Astrocyte of the cerebellum (primary cell): ENCODE measurements at places on chromosomes 2 and 18.

DNA sequence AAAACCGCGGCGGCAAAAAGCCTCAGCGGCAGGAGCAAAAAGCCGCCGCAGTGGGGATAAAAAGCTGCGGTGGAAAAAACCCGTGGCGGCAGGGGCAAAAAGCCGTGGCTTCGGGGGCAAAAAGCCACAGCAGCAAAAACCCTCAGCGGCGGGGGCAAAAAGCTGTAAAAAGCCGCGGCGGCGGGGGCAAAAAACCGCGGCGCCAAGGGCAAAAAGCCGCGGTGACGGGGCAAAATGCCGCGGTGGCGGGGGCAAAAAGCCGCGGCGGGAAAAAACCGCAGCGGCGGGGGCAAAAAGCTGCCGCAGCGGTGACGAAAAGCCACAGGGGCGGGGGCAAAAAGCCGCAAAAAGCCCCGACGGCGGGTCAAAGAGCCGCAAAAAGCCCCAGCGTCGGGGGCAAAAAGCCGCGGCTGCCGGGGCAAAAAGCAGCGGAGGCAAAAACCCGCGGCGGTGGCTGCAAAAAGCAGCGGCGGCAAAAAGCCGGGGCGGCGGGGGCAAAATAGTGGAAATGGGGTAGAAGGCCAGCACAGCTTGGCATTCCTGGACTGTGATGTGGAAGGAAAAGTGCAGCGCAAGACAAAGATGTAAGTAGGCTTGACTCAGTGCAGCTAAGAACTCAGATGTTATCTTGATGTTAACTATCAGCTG, 151.8 kb downstream of the ANKRD30BL start:
- no peak for DNase-seq

- no peak for DNase-seq
Observed at GRCh38 chr18:53946594-53946993, 277.9 kb downstream of the MBD2 start.

DNA sequence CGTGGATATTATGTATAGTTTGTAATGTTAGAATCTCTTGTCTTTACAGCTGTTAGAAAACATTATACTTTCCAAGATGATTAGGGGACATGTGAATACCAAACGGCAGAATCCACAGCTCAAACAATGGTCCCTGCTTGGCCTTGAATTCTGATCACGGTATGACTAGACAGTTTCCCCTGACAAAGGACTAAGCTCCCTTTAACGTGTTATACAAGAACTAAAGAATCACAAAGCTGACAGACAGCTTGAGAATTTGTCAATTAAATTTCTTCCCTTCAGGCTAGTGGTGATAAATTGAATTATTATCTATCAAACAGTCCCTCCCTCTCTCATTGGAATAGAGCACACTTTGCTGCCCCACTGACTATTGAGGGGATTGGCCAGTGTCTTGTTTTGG, 359.2 kb upstream of the ID2 start:
- no peak for DNase-seq

DNA sequence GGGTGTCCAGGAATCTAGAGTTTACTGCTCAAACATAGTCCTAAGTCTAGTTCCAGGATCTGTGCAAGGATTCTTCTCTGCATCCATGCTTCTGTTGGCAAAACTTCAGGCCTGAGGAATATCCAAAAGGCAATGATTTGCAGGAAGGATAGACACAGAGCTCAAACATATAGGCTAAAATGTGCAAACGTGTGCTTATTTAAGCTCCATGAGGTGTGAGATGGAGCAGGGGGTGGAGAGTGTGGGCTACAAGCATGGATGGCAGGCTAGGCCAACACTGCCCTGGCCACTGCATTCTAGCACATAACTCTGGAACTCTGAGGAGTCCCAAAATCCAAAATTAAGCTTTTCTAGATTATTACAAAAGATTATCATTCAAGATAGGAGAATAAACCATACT, 301.1 kb downstream of the PAX3 start:
- no peak for DNase-seq

GRCh38 chr18:49704334-49704733, 109.0 kb downstream of the ACAA2 start:
- no peak for DNase-seq

DNA sequence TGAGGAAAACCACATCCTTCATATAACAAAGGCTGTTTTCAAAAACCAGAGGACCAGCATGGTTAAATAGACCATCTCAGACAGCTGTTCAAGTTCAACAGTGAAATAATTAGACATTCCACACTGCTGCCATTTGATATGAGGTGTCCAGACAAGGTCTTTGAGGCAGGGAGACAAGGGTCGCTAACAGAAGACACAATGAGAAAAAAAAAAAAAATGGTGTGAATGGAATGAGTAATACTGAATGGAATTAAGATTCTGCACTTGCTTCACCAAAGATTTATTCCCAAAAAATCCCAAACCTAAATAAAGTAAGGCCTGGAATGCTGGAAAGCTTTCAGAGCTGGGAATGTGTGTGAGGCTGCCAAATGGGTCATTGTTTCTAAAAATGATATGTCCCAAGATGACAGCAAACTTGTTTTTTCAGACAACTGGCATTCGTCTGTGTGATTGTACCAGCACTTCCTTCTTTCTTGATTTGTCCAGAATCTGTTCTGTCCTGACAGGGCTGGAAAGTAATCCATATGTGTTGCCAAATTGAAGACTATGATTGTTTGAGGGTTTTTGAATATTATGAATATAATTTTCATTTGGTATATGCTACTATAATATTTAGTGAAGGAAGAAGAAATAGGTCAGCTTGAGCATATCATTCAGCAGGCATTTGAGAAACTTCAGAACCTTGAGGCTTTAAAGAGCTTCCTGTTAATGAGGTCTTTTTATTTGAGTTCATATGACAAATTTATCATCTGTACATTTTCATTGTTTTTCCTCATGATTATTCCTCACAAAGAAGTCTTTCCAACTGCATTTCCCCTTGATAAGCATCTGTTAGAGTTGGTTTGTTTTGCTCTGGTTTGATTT, 85.2 kb upstream of the ITGA4 start:
- peak; percentile 43 for DNase-seq

GRCh38 chr2:187942876-187943275, 348.8 kb upstream of the GULP1 start:
- no peak for DNase-seq

DNA sequence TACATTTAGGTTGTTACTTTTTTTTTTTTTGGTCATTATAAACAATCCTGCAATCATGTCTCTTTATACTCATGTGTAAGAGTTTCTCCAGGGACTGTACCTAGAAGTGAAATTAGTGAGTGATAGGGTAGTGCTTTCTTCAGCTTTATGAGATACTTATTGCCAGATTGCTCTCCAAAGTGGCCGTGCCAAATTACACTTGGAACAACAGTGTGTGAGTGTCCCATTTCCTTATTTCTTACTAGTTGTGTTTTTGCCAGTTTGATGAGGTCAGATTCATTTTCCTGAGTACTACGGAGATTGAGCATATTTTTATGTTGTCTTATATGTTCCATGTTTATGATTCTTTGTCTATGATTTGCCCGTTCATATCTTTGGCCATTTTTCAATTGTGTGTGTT, 39.2 kb downstream of the GALNT1 start:
- DNase-seq: no peak

DNA sequence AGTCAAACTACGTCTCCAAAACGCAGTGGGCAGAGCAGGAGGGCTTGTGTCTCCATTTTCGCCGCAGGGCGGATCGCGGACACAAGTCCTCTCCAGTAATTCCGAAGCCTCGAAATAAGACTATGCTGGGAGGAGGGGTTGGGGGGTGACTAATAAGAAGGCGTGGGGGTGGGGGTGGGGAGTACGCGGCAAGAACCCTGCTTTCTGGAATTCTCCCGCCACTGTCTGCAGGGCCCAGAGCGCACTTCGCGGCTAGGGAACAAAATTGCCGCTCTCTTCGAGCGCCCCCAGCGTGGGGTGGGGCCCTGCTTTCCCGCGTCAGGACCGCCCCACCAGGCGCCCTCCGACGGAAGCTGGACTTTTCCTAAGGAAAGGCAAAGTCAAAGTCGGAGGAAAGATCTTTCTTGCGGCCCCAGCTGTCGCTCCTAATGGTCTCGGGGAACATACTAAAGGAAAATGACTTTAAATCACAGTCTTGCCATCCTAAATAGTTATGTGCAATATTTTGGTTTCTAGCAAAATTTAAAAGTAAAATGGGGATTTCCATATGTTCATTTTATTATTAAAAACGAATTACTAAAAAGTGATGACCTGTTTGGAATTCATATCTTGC, 11.9 kb downstream of the NR4A2 start:
- DNase-seq: no peak

DNA sequence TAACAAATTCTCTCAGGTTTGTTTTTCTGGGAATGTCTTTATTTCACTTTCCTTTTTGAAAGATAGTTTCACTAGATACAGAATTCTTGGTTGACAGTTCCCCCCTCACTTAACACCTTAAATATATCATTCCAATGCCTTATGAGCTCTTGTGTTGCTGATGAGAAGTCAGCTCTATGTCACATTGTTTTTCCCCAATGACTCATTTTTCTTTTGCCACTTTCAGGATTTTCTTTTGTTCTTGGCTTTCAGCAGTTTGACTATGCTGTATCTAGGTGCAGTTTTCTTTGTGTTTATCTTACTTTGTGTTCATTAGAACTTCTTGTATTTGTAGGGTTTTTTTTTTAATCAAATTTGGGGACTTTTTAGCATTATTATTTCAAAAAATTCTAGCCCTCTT, 5.6 kb upstream of the RALBP1 start:
- DNase-seq: no peak

- no peak for DNase-seq
Observed at GRCh38 chr2:225270053-225270452, 129.5 kb upstream of the NYAP2 start.

GRCh38 chr2:26432859-26433258, 31.1 kb downstream of the DRC1 start:
- DNase-seq: no peak

DNA sequence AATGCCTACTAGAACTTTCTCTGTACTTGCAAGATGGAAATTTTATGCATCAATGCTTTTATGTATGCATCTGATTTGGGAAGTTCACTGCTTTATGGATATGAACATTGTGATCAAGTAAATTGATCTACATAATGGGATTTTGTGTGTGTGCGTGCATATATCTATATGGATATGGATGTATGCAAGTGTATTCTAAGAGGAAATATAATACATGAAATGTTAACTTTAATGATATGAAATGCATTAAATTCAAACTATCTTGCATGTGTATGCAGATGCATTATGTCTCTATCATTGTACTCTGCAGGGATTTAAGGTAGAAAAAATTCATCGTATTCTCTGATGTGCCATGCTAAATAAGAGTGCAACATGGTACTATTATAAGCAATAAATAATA, 1855.4 kb upstream of the PIK3C3 start:
- DNase-seq: no peak

GRCh38 chr2:23400703-23401102, 15.7 kb downstream of the KLHL29 start:
- DNase-seq: no peak

- DNase-seq: no peak
Observed at GRCh38 chr2:210267698-210268097, 42.5 kb upstream of the ACADL start.

DNA sequence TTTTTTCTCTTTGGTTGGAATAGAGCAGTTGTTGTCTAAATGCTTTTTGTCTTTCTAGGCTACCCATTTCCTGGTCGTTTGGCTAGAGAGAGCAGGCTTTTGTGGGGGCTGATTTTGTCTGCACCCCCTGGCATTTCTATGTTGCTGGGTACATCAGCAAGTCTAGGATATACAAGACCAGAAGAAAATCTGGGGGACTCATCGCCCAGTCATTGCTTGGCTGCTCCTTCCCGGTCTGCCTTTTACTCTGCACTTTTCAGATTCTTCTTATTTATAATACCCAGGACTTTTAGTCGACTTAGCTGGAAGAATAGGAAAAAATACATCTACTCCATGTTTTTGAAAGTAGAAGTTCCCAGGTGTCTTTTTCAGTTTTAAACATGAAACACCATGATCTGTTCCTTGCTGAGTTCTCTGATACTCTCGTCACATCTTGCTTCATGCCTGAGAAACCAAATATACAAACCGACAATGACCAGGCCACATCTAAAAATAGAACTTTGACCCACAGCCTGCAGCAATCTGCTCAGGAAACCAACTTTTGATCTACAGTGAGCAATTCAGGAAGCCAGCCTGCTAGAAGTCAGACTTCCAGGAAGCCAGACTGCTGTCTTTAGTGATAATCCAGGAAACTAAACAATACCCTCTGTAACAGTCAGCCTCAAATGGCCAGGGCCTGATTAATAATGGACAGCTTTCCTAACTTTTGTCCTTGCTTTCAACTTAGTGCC, 163.8 kb upstream of the MEX3C start:
- no peak for DNase-seq

DNA sequence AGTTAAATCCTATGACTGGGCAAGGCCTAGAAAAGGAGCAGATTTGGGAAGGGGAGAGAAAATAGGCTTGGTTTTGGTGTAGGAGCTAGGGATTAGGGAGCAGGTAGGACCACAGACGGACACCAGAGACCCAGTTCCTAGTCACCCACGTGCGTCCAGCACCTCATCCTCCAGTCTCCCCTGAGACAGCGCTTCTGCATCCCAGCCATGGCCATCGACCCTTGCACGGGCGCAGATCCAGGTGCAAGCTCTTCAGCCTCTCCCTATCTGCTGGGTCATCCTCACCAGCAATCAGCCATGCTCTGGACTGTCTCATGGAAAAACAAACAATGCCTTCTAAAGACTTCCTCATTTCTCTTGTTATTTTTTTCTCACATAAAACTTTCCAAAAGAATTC, 246.8 kb upstream of the RAB6C start:
- no peak for DNase-seq

DNA sequence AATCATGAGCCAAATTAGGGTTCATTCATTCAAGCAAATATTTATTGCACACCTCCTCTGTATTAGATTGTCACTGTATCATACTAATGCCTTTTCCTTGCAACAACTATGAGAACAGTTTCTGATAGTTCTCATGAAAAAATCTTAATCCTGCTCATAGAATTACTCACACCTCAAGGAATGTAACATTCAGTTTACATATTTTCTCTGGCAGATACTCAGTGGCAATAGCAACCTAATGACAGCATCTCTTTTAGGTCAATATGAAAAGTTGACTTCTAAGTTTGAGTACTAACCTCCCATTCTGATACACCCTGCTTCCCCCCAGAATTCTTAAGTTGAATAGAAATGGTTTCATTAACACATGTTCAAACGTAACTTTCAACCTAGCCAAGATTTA, 132.0 kb downstream of the VWC2L start:
- peak; percentile 23 for DNase-seq

DNA sequence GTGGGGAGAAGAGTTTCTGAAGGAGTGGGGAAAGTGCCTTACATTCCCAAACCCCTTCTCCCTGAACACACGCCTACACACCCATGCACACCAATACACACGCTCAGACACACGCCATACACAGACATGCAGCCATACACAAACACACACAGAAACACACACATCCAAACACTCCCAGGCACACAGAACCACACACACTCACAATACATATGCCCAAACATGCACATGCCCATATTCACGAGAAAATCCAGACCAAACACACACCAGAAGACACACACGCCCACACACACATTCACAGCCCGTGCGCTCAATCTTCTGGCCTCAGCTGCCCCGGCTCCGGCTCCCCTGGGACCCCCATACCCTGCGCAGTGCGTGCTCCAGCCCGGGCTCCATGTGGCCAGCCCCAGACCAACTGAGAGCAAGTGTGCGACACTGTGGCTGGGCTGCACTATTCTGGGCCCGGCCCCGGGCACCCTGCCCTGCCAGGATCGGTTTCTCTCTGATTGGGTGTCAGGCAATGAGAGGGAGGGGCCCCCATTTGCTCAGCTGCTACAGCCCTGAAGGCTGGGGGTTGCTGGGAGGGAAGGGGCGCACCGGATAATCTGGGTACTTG, at the start of gene PRKAG3:
PRKAG3 (minus strand) TSS at position 426 of the 613 bp plus-strand sequence.
- no peak for DNase-seq

GRCh38 chr2:217398860-217399259, 539.0 kb upstream of the TNP1 start:
- DNase-seq: no peak
